Posterior vena cava (tissue), 2 donors: ENCODE measurements at places on chromosomes 7 and 10. TPM values are rescaled to one million over a fixed set of nuclear protein-coding genes. Genes with fewer than 3 reads are reported as not detected.

- no peak for DNase-seq
Measured at GRCh38 chr7:33517191-33517590, 387.8 kb downstream of the BBS9 start.

DNA sequence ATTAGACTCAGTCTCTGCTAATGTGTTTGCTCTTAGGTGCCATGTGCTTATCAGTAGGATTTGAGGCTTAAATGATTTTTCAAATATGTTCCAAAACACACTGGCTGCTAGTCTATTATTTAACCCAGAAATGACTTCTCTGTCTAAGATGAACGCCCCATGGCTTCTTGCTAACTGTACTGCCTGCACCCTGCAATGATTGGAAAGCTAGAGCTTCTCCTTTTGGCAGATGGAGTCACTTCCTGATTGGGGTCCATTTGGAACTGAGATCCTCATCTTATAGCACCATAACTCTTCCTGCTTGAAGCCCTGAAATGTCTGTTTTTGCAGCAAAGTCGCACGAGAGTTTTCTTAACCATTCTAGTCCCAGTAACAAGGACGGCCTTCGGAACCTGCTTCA lies 186.5 kb upstream of the ADO start:
- DNase-seq = no peak

- DNase-seq = no peak
Measured at GRCh38 chr7:16929146-16929762, 47.5 kb upstream of the AGR3 start.

DNA sequence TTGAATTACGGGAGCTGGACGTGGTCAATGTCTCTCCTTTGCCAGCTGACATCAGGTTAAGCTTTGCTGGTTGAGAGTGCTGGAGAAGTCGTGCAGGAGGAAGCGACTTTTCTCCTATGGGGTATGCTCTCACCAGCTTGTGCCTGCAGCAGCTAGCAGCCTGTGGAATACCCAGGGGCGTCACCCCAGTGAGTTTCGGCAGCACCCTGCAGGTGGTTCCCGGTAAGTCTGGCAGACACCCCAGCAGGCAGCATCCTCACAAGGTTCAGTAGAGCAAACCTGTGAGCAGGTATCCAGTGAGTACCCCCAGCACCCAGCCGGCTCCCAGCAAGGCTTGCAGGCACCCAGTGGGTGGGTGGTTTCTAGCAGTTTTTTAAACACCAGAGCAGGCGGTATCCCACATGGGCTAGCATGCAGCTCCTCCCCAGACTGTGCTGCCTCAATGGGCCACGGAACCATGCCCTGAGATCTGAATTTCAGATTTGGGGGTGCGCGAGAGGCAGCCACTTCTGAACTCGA lies 74.8 kb upstream of the SVIL start:
- no peak for DNase-seq

DNA sequence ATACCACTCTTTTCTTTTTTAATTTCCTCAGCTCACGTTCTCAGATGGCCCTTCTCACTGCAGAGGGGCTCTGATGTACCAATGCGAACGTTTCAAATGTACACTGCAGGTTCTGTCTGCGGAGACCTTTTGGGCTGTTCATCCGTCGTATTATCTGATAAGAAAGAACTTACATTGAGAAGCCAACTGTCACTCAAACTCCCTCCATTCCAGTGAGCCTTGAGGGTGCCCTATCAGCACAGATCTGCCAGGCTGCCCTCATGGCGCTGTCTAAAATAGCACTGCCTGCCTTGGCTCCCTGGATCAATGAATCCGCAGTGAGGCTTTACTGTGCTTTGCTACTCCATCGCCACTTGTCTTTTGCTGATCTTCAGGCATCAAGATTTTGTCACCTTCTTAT lies 61.8 kb downstream of the ARL5B start:
- DNase-seq = no peak

GRCh38 chr10:53702489-53702888 lies 929.9 kb upstream of the MBL2 start:
- DNase-seq = no peak

- DNase-seq = no peak
Measured at GRCh38 chr7:25333296-25333928, 105.1 kb upstream of the NPVF start.

DNA sequence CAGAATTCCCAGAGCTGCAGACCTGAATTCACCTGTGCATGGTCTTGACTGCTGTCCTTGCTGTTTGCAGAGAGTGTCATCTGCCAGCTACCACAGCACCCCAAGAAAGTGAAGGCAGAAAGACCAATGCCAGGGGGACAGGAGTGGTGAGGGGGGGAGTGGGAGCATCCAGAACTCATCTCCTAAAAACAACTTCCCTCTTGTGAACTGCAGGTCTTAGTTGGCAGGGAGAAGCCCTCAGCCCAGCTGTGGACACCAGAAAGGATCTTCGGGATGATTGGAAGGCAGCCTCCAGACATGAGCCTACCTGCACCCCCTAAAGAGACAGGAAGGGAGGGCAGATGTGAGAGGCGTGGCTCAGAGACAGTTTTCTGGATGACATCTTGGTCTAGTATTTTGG lies 615.8 kb upstream of the MGMT start:
- DNase-seq = no peak

DNA sequence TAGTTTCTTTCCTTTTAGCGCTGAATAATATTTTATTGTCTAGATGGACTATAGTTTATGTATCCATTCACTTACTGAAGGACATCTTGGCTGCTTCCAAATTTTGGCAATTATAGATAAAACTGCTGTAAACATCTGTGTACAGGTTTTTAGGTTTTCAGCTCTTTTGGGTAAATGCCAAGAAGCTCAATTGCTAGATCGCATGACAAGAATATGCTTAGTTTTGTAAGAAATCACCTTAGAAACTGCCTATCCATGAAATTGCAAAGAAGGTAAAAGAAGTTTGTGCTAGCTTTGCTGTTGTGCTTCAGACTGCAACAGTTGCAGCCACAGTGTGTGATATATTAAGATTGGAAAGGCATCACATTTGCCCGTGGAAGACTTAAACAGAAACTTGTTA lies 103.2 kb upstream of the TNS3 start:
- no peak for DNase-seq

- DNase-seq = no peak
Measured at GRCh38 chr7:50513166-50513871, 51.9 kb downstream of the DDC start.

GRCh38 chr10:369684-370448 lies 234.6 kb downstream of the ZMYND11 start:
- DNase-seq = no peak

DNA sequence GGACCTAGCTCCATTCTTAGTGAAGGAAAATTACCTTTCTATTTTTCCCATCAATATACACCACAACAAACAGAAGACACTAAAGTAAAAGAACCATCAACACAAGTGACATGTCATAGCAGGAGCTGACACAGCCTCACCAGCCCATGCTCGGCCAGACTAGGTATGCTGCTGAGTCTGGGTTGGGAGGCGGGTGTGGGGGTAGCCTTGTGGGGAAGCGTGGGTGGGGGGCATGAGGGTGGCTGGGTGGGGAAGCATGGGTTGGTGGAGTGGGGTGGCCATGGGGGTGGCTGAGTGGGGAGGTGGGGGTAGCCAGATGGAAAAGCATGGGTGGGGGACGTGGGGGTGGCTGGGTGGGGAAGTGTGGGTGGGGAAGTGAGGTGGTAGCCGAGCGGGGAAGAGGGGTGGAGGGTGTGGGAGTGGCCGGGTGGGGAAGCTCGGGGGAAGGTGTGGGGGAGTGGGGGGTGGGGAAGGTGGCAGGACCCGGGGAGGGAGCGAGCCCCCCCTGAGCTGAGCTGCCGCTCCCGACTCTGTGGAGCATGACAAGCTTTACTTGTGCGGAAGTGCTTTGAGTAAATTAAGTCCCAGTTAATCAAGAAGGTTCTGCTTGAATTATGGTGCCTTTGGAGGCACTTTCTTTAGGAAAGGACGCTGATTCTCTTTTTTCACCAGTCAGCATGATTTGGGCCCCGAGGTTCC lies 294.6 kb upstream of the ZNF32 start:
- peak; percentile 38 for DNase-seq

- no peak for DNase-seq
Measured at GRCh38 chr10:14683256-14683655, 91.4 kb downstream of the FAM107B start.

GRCh38 chr10:74888962-74889661 lies 62.7 kb downstream of the KAT6B start:
- no peak for DNase-seq

- no peak for DNase-seq
Measured at GRCh38 chr10:11631890-11632587, 20.6 kb upstream of the USP6NL start.

DNA sequence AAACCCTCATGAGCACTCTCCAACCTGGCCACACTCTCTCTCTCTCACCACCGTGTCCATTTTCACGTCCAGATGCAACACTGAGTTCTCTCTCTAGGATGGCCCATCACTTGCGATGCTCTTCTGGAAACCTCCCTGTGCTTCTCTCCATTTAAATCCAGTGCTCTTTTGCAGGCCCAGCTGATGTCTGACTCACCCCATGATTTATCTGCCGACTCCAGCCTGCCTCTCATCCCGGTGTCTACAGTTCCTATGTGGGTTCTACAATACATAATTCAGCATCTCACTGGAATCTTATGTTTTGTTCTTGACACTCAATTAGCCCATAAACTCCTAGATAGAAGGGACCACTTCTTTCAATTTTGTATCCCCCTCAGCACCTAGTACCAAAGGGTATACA lies 5.0 kb downstream of the TPK1 start:
- DNase-seq = no peak

The DGKB gene
- total RNA-seq = 1.5 TPM

The SAMD9 gene
- total RNA-seq = 10.3 TPM

The ACTR3C gene
- 1.7 TPM for total RNA-seq

The OR6B1 gene
- not detected for total RNA-seq

The HYAL4 gene
- total RNA-seq = not detected
